CD4-positive, CD25-positive, alpha-beta regulatory T cell (primary cell): ENCODE measurements at places on chromosomes 11 and 22.

GRCh38 chr11:19419021-19419750, 178.4 kb upstream of the E2F8 start:
- DNase-seq = no peak

DNA sequence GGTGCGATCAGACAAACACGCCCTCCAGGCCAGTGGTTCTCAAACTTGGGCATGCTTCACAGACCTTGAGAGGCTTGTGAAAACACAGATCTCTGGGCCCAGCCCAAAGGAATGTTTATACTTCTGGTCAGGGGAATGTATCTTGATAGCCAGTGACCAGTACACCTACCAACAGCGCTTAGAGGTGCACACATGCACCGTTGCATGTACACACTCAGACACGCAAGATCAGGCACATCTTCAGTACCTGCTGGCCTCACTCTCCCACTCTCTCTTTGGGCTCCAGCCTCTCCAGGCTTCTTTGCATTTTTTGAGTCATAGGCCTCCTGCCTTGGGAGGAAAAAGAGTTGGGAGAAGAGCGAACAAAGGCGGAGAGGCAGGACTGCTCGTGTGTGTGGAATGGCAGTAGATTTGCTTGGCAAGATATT, 11.7 kb upstream of the FXYD6 start:
- no peak for DNase-seq

DNA sequence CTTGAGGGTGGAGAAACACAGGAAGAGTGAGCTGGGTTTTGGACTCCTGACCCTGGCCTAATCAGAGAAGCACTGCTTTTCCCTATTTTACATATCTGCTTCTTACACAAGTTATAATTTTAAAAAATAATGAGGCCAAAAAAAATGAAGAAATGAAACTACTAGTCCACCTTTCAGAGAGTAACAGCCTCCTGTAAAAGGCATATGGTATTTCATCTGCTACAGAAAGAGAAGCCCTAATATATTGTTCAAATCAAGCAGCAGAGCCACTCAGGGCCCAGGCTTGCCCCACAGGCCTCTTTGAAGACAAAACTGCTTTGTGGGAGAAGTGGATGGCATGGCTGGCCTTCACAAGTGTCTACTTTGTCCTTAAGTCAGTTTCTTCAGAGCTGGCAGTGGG, 10.0 kb downstream of the DIXDC1 start:
- no peak for DNase-seq

GRCh38 chr22:30985561-30986208, 16.6 kb downstream of the TUG1 start:
- DNase-seq = no peak

GRCh38 chr11:75597636-75598035, 35.6 kb downstream of the SERPINH1 start:
- DNase-seq = peak; percentile 20

GRCh38 chr11:77423624-77424023, 50.3 kb downstream of the PAK1 start:
- DNase-seq = no peak

DNA sequence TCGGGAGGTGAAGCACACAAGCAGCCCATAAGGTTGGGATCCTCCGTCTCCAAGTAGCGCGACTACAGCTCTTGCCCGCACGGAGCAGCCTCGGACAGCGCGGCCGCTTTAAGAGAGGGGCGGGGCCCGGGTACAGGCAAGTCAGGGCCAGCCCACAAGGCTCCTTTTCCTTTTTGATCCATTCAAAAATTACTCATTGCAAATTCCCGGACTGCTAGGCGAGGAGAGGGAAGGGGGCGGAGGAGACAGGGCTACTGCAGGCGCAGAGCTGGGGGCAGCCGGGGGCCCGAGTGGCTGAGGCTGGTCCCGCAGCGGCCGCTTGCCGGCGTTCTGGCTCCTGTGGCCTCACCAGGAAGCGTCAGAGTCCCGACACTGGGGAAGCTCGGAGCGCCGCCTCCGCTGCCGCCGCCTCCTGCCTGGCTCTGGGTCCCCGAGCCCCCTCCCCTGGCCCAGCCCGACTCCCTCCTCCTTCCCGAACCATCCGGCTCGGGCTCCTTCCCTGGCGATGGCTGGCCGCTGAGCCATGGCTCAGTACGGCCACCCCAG, at the start of gene UBASH3B:
UBASH3B (plus strand) TSS at position 196 of the 546 bp plus-strand sequence; CDS start at position 524, 328 bp downstream.
- peak; percentile 64 for DNase-seq

- no peak for DNase-seq
These were observed 40.2 kb downstream of the RRP8 start for GRCh38 chr11:6563121-6563619.
